ENCODE measurements at places on chromosomes 1 and 21.

GRCh38 chr1:61450454-61450853 is 274.5 kb downstream of the TM2D1 start:
- H3K27ac ChIP-seq: no peak overlapping the region
- DNase-seq: no peak
- no peak overlapping the region for H3K4me3 ChIP-seq
- H3K36me3 ChIP-seq: no peaks in the 10 kb centered on the region

- no peak overlapping the region for H3K4me3 ChIP-seq
- H3K27ac ChIP-seq: no peak overlapping the region
- H3K27me3 ChIP-seq: no peaks in the 10 kb centered on the region
- H3K4me1 ChIP-seq: no peaks in the 10 kb centered on the region
- H3K36me3 ChIP-seq: no peaks in the 10 kb centered on the region
- no peak for DNase-seq
These were observed 413.4 kb downstream of the HLX start for GRCh38 chr1:221292652-221293051.

GRCh38 chr21:37407719-37408420 is 41.3 kb downstream of the DYRK1A start:
- no peak overlapping the region for H3K4me3 ChIP-seq
- no peak for DNase-seq
- no peaks in the 10 kb centered on the region for H3K27me3 ChIP-seq

DNA sequence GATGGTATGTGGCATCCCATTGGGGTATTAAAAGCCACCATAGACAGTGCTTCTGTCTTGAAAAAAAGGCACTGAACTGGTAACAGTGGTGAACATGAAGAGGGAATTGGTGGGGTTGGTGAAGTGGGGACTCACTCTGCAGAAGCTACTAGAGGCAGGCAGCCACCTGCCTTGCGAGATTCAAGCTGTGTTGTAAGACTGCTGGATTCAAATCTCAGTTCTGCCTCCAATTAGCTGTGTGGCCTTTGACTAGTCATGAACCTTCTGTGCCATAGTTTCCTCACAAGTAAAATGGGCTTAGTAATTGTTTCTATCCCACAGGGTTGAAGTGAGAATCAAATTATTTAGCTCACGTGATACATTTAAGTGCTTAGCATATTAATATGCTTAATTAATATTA is 16.6 kb upstream of the ELOA start:
- no peaks in the 10 kb centered on the region for H3K27me3 ChIP-seq
- H3K4me3 ChIP-seq: no peak overlapping the region
- peaks cover 8% of the 10 kb centered on the region for H3K36me3 ChIP-seq
- DNase-seq: no peak

DNA sequence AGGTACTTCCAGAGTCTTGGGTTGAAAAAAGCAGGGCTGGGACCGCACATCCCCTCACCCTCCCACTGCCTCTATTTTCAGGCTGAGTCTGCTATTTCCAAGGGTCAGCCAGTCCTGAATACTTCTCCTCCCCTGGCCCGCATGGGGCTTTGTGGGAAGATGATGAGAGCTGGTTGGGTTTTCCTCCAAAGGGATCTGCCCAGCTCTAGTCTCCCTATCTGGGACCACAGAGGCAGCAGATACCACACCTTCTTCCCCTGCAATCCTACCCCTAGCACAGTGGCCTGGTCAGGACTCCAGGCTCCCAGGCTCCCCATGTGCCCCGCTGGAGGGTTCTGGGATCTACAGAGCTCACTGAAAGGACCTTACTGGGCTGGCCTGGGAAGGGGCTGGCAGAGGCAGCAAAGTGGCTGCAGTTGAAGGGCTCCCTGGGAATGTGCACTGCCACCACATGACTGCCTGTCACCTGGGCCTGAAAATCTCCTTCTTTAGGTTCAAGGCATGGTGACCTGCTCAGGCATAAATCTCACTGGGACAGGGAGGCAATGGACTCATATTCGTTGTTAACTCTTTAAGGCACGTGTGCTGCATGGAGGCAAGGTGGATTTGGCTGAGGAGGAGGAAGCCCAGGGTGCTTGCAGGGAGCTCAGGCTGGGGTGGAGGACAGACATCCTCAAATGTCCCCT is 13.1 kb downstream of the CACNA1S start:
- H3K4me3 ChIP-seq: no peak overlapping the region
- H3K4me1 ChIP-seq: peaks cover 7% of the 10 kb centered on the region
- H3K27ac ChIP-seq: no peak overlapping the region
- DNase-seq: no peak

DNA sequence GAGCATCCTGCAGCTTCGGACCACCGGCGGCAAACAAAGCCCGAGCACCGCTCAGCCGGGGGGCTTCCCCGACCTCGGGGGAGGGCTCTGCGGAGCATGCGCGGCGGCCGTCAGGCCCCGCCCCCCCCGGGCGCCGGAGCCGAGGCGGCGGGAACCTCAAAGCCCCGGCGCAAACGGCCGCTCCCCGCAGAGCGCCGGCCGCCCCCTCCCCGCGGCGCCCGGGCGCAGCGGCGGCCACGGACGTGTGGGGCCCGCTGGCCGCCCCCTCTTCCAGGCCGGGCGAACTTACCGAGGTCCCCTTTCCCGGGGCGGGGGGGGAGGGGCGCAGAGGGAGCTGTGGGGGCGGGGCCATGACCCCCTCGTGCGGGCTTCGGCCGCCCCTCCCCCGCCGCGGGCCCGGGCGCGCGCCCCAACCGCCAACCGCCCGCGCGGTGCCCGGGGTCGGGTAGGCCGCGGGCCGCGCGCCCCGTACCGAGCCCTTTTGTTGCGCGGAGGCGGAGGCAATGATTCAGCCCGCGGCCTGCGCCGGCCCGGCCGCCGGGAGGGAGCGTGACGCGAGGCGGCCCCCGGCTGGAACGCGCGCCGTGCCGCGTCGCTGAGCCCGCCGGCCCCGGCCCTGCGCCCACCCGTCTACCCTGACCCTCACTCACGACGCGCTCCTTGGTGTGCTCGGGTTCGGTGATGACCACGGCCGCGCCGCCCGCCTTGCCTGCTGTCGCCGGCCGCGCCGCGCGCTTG is 1.7 kb downstream of the RCC2 start:
- peak overlapping the region; percentile 69 for H3K27ac ChIP-seq
- peaks cover 19% of the 10 kb centered on the region for H3K36me3 ChIP-seq
- H3K4me3 ChIP-seq: peak overlapping the region; percentile 96

GRCh38 chr1:206003854-206004800 is 932 bp upstream of the RAB7B start:
- no peaks in the 10 kb centered on the region for H3K27me3 ChIP-seq
- H3K36me3 ChIP-seq: no peaks in the 10 kb centered on the region
- peaks cover 17% of the 10 kb centered on the region for H3K4me1 ChIP-seq
- DNase-seq: no peak
- H3K27ac ChIP-seq: peak overlapping the region; percentile 1

- no peak overlapping the region for H3K4me3 ChIP-seq
- no peaks in the 10 kb centered on the region for H3K36me3 ChIP-seq
- no peak overlapping the region for H3K27ac ChIP-seq
- no peak for DNase-seq
- H3K27me3 ChIP-seq: peaks cover 65% of the 10 kb centered on the region
These were observed 37.4 kb upstream of the CASZ1 start for GRCh38 chr1:10833630-10834557.

- H3K4me1 ChIP-seq: no peaks in the 10 kb centered on the region
- H3K36me3 ChIP-seq: no peaks in the 10 kb centered on the region
- H3K27ac ChIP-seq: no peak overlapping the region
- no peak overlapping the region for H3K4me3 ChIP-seq
- DNase-seq: no peak
- H3K27me3 ChIP-seq: no peaks in the 10 kb centered on the region
These were observed 300.3 kb downstream of the DSCAM start for GRCh38 chr21:40546647-40547046.

GRCh38 chr1:70033266-70033873 is 172.0 kb downstream of the LRRC40 start:
- no peaks in the 10 kb centered on the region for H3K36me3 ChIP-seq
- DNase-seq: no peak
- H3K4me1 ChIP-seq: peaks cover 15% of the 10 kb centered on the region

DNA sequence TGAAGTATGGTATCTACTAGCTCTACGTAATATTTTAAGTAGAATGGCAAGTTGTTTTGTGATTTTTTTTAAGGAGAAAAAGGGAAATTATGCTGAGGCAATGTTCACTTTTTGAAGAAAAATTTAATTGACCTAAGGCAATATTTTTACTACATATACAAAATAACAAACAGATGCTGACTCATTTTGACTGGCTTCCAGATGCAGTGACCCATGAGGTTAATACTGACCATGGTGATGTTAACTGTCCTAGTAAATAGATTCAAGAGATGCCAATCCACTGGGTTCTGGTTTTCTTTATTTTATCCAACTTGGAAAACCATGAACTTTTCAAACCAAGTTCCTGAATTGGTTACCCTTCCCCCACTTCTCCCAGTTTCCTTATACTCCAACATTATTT is 154.9 kb downstream of the CRB1 start:
- H3K27me3 ChIP-seq: no peaks in the 10 kb centered on the region
- no peak overlapping the region for H3K27ac ChIP-seq
- no peak overlapping the region for H3K4me3 ChIP-seq
- DNase-seq: no peak
- H3K36me3 ChIP-seq: no peaks in the 10 kb centered on the region
- H3K4me1 ChIP-seq: no peaks in the 10 kb centered on the region

DNA sequence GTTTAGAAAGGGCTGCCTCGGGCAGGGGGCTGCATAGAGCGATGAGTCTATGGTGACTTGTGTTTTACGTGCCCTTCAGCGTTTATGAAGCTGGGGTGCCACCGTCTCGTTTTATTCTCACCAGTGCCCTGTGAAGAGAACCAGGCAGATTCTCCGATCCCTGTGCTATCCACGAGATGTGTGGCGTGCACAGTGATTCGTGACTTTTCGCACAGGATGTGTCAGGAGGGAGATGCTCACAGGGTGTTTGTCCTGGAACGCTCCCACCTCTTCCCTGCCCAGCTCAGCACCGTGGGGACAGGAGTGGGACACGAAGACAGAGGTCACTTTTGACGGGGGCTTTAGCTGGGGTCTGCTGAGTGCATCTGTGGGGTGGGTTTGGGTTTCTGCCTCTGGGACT is 54.9 kb upstream of the AJAP1 start:
- no peak for DNase-seq
- no peak overlapping the region for H3K27ac ChIP-seq
- H3K4me3 ChIP-seq: no peak overlapping the region
- H3K4me1 ChIP-seq: no peaks in the 10 kb centered on the region
- no peaks in the 10 kb centered on the region for H3K36me3 ChIP-seq

- H3K27ac ChIP-seq: peak overlapping the region; percentile 62
- peaks cover 31% of the 10 kb centered on the region for H3K4me1 ChIP-seq
- DNase-seq: no peak
- peak overlapping the region; percentile 86 for H3K4me3 ChIP-seq
These were observed 1.4 kb downstream of the LDLRAP1 start for GRCh38 chr1:25544819-25545218.

- DNase-seq: no peak
- H3K27me3 ChIP-seq: no peaks in the 10 kb centered on the region
- H3K4me3 ChIP-seq: no peak within 1 kb of the TSS
- H3K4me1 ChIP-seq: no peaks in the 10 kb centered on the region
- H3K36me3 ChIP-seq: no peaks in the 10 kb centered on the region
These were observed at the start of gene TMPRSS15 for GRCh38 chr21:18403735-18404450. TMPRSS15 (minus strand) TSS chr21:18403785; CDS start chr21:18403622, 163 bp downstream.

GRCh38 chr1:78447086-78447485 is 43.7 kb upstream of the PTGFR start:
- no peak overlapping the region for H3K27ac ChIP-seq
- DNase-seq: no peak
- no peaks in the 10 kb centered on the region for H3K4me1 ChIP-seq
- H3K4me3 ChIP-seq: no peak overlapping the region
- no peaks in the 10 kb centered on the region for H3K36me3 ChIP-seq
- H3K27me3 ChIP-seq: no peaks in the 10 kb centered on the region

DNA sequence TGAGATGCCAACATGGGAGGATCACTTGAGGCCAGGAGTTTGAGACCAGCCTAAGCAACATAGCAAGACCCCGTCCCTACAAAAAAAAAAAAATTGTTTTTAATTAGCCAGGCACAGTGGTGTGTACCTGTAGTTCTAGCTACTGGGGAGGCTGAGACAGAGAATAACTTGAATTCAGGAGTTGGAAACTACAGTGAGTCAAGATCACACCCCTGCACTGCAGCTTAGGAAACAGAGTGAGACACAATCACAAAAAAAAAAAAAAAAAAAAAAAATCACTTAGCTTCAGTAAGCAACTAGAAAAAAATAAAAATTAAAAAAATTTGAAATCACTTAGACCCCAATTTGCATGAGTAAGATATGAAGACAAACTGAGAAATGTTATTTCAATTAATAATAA is 53.5 kb downstream of the FMO4 start:
- H3K27ac ChIP-seq: no peak overlapping the region
- H3K4me1 ChIP-seq: no peaks in the 10 kb centered on the region
- no peaks in the 10 kb centered on the region for H3K27me3 ChIP-seq
- no peak for DNase-seq
- no peak overlapping the region for H3K4me3 ChIP-seq
- H3K36me3 ChIP-seq: no peaks in the 10 kb centered on the region

DNA sequence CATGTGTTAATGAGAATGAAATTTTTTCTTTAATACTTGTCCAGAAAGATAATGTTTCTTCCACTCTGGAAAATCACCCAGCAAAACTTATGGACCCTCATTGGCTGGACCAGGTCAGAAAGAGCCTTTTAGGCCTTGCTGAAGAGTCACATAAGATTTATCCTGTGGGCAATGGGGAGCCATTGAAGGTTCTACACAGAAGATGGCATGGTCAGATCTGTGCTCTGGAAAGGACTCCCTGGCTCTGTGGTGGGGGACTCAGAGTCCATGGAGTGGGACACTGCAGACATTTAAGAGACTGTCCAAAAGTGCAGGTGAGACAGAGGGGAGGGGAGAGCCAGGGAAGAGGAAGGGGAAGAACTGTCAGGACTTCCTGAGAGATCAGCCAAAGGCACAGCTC is 66.4 kb downstream of the DHRS3 start:
- no peaks in the 10 kb centered on the region for H3K27me3 ChIP-seq
- H3K36me3 ChIP-seq: no peaks in the 10 kb centered on the region
- no peak for DNase-seq
- peaks cover 4% of the 10 kb centered on the region for H3K4me1 ChIP-seq

DNA sequence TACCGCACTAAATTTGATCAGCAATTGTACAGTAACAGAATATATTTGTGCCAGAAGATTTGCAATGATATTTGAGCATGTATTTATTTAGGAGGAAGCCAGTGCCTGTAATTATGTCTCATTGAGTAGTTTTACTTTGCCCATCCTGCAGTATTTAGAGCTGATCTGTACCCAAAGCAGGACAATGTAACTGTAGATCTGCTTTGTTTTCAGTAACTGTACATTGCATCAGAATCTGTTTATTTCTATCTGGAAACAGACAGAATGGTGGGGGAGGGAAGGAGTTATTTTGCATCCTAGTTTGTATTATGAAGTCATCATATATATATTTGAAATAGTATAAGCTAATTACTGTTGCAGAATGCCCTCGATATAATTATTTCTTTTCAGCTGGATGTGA is 36.2 kb upstream of the LRRC8C start:
- DNase-seq: no peak
- peaks cover 37% of the 10 kb centered on the region for H3K4me1 ChIP-seq
- H3K27ac ChIP-seq: no peak overlapping the region
- no peak overlapping the region for H3K4me3 ChIP-seq
- peaks cover 19% of the 10 kb centered on the region for H3K36me3 ChIP-seq

GRCh38 chr1:94143809-94144176 is 22.8 kb upstream of the ABCA4 start:
- no peaks in the 10 kb centered on the region for H3K36me3 ChIP-seq
- H3K27ac ChIP-seq: no peak overlapping the region
- H3K4me3 ChIP-seq: no peak overlapping the region
- peaks cover 8% of the 10 kb centered on the region for H3K27me3 ChIP-seq
- no peaks in the 10 kb centered on the region for H3K4me1 ChIP-seq

- H3K27ac ChIP-seq: no peak overlapping the region
- peaks cover 20% of the 10 kb centered on the region for H3K27me3 ChIP-seq
- H3K4me1 ChIP-seq: no peaks in the 10 kb centered on the region
- no peak for DNase-seq
These were observed 7.2 kb upstream of the PDE9A start for GRCh38 chr21:42646076-42646825.

All from stimulated activated naive B cell treated with anti-CD40 and anti-IgM and Interleukin-4, amounts not matched to agents 10 μg/mL and 1 μg/mL and 100 μg/mL, for 72 hours (primary cell).